ENCODE measurements at places on chromosomes 12 and 14. TPM values are rescaled to one million over a fixed set of nuclear protein-coding genes. Genes with fewer than 3 reads are reported as not detected.

- no peak overlapping the region for H3K4me3 ChIP-seq
- no peak overlapping the region for H3K27ac ChIP-seq
- no peaks in the 10 kb centered on the region for H3K36me3 ChIP-seq
Observed at GRCh38 chr14:61839507-61839906, 77.3 kb downstream of the SNAPC1 start.

DNA sequence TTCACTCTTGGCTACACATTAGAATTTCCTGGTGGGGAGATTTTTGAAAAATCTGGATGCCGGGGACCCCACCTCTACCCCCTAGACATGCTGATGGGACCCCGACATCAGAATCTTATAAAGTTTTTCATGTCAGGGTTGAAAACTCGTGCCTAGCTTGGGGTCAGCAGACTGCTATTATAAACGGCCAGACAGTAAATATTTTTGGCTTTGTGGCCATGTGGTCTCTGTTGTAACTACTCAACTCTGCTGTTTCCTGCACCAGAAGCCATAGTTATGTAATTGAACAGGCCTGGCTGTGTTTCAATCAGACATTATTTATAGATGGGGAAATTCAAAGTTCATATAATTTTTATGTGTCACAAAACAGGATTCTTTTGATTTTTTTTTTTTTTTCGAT, 41.6 kb downstream of the ACACB start:
- H3K4me3 ChIP-seq, result no peak overlapping the region
- no peak for DNase-seq
- H3K36me3 ChIP-seq, result no peaks in the 10 kb centered on the region
- H3K27me3 ChIP-seq, result no peaks in the 10 kb centered on the region

GRCh38 chr14:46451800-46452199, 199.8 kb downstream of the RPL10L start:
- H3K4me3 ChIP-seq, result no peak overlapping the region
- H3K27me3 ChIP-seq, result no peaks in the 10 kb centered on the region
- H3K27ac ChIP-seq, result no peak overlapping the region

DNA sequence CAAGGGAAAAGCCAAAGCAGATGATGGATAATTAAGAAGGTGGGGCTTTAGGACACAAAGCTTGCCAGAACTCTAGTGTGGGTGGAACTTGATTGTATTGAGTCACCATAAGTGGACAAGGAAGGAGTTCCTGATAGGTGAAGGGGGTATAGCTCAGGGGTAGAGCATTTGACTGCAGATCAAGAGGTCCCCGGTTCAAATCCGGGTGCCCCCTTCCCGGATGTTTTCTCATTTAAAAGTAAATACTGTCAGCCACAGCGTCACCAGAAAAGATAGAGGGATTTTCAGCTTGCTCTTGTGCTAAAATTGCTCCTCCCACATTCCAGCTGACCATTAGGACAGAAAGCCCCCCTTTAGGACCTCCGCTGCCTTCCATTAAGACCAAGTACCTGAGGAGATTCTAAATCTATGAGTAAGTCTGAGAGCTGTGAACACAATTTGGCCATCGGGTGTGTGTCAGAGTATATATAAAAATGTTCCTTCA, 36.6 kb downstream of the DCAF4 start:
- DNase-seq, result no peak
- no peaks in the 10 kb centered on the region for H3K4me1 ChIP-seq
- no peaks in the 10 kb centered on the region for H3K36me3 ChIP-seq
- H3K27ac ChIP-seq, result no peak overlapping the region
- H3K4me3 ChIP-seq, result no peak overlapping the region

DNA sequence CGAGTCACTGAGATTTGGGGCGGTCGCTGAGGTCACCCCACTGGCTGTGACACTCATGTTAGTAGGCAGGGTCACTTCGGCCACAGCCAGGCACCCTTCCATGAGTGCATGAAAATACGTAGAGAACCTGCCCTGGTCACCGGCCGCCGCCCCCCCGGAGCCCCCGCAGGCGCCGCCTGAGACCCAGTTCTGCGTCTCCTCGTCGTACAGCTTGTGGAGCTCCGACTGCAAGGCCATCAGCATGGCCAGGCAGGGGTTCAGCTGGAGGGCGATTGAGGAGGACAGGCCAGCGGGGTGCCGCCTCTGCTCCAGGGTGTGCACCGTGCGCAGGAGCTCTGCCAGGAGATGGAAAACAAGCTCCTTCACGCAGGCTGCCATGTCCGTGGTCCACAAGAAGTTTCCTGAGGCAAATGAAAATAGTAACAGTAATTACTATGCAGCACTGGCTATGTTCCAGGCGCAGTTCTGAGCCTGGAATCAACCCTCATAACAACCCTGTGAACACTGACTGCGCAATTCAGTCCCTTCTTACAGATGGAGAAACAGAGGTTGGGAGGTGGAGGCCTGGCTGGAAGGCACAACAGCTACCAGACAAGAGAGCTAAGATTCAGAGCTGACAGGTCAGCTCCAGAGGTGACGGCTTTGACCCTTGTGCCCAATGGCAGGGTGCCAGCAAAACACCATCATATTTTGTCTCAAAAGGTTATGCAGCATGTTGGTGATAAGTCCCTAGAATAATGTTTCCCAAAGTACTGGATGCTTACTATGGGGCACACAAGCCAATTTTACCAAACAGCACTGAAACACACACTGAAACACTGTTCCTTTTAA, 59.9 kb downstream of the TRAFD1 start:
- peaks cover 3% of the 10 kb centered on the region for H3K36me3 ChIP-seq
- no peak for DNase-seq
- H3K27me3 ChIP-seq, result no peaks in the 10 kb centered on the region
- no peak overlapping the region for H3K27ac ChIP-seq
- no peak overlapping the region for H3K4me3 ChIP-seq

DNA sequence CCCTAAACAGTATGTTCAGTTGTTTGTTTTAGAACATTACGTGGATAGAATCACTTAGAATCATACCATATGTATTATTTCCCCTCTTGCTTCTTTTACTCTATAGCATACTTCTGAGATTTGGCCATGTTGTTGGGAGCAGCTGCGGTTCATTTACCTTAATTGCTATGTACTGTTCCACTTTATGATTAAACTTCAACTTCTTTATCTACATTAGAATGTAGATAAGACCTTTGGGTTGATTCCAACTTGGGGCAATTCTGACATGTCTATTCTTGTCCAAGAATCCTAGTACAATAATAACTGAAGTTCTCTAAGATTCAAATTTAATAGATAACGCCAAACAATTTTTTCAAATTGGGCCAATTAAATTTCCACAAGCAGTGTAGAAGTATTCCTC, 80.7 kb downstream of the GRIN2B start:
- no peaks in the 10 kb centered on the region for H3K27me3 ChIP-seq
- DNase-seq, result no peak
- H3K36me3 ChIP-seq, result no peaks in the 10 kb centered on the region
- peak overlapping the region; percentile 5 for H3K27ac ChIP-seq
- peaks cover 13% of the 10 kb centered on the region for H3K4me1 ChIP-seq
- no peak overlapping the region for H3K4me3 ChIP-seq

RNASE2 gene
- not detected for total RNA-seq

- 0 out of 2 replicates have a peak, but pooled peaks cover 7% of the 10 kb centered on the region for H3K4me1 ChIP-seq
- no peaks in the 10 kb centered on the region for H3K36me3 ChIP-seq
- H3K4me3 ChIP-seq, result no peak overlapping the region
- no peak for DNase-seq
- H3K27ac ChIP-seq, result no peak overlapping the region
Observed at GRCh38 chr12:77060883-77061240, 4.5 kb downstream of the E2F7 start.

DNA sequence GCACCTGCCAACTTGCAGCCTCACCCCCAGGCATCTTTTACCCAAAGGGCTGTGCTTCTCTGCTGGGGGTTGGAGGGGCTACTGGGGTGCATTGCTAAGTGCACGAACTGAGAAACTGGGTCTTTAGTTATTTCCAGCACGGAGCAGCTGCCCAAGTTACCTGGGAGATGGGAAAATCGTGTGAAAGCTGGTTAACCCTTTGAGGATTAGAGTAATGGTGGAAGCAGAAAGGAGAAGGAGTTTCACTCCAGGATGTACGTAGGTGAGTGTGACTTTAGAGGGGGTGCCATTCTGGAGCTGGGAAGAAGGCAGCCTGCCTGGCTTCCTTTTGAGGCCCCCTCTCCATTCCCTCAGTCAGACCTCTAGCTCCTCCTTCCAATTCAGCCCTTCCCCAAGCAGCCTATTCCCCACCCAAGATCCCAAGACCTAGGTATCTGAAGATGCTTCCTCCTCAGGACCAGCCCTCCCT, 1.0 kb upstream of the ADCY6 start:
- H3K27ac ChIP-seq, result peak overlapping the region; percentile 91
- peak overlapping the region; percentile 88 for H3K4me3 ChIP-seq
- H3K36me3 ChIP-seq, result peaks cover 2% of the 10 kb centered on the region
- H3K4me1 ChIP-seq, result peaks cover 37% of the 10 kb centered on the region

ADAM20 gene
- 0.65 TPM for total RNA-seq

GRCh38 chr14:54737132-54737711, 165.4 kb downstream of the GCH1 start:
- H3K4me1 ChIP-seq, result no peaks in the 10 kb centered on the region
- DNase-seq, result no peak
- H3K36me3 ChIP-seq, result no peaks in the 10 kb centered on the region
- no peak overlapping the region for H3K4me3 ChIP-seq
- H3K27ac ChIP-seq, result no peak overlapping the region

GRCh38 chr14:50039734-50040400, 76.5 kb downstream of the VCPKMT start:
- peak overlapping the region; percentile 63 for H3K27ac ChIP-seq
- H3K36me3 ChIP-seq, result no peaks in the 10 kb centered on the region
- no peaks in the 10 kb centered on the region for H3K27me3 ChIP-seq
- H3K4me3 ChIP-seq, result no peak overlapping the region
- H3K4me1 ChIP-seq, result peaks cover 32% of the 10 kb centered on the region

DNA sequence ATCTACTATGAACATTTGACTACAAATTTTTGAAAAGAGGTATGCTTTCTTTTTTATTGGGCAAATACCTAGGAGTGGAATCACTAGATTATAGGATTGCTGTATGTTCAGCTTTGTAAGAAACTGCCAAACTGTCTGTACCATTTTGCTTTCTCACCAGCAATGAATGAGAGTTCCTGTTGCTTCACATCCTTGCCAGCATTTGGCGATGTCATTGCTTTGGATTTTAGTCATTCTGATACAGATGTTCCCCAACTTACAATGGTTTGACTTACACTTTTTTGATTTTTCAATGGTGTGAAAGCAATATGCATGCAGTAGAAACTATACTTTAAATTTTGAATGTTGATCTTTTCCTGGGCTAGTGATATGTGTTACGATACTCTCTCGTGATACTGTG, 328.7 kb downstream of the RAD51B start:
- H3K4me3 ChIP-seq, result no peak overlapping the region
- H3K4me1 ChIP-seq, result peaks cover 10% of the 10 kb centered on the region
- DNase-seq, result no peak
- H3K27me3 ChIP-seq, result no peaks in the 10 kb centered on the region

DNA sequence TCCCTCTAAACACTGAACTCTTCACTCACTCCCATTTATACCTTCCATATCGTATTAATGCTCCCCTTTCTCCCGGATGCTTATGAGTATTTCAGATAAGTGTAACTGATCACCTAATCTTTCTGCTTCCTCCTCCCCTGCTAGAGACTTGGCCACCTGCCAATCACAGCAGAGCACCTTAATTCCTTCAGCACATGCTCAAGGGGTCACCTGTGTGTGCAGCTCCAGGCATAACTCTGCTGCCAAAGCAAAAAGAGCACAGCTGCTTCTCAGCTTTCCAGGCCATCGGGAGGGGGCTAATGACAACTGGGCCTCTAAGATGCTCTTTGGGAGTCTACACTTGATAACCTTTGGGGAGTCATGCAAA, 106.9 kb upstream of the DYRK2 start:
- H3K4me3 ChIP-seq, result no peak overlapping the region
- DNase-seq, result no peak
- no peak overlapping the region for H3K27ac ChIP-seq

CHGA gene
- total RNA-seq, result not detected

GRCh38 chr12:65643595-65644386, 180.5 kb upstream of the HMGA2 start:
- no peak overlapping the region for H3K4me3 ChIP-seq
- no peak for DNase-seq

GLI1 gene
- 0.48 TPM for total RNA-seq

GRCh38 chr12:6476489-6476888, 6.0 kb upstream of the VAMP1 start:
- 0 out of 2 replicates have a peak, but pooled peaks cover 5% of the 10 kb centered on the region for H3K4me1 ChIP-seq
- no peak overlapping the region for H3K4me3 ChIP-seq
- no peak for DNase-seq
- H3K27me3 ChIP-seq, result no peaks in the 10 kb centered on the region
- H3K27ac ChIP-seq, result no peak overlapping the region

GRCh38 chr14:77593501-77593961, 22.9 kb downstream of the SPTLC2 start:
- H3K4me1 ChIP-seq, result peaks cover 13% of the 10 kb centered on the region
- no peak for DNase-seq
- no peaks in the 10 kb centered on the region for H3K27me3 ChIP-seq
- H3K27ac ChIP-seq, result no peak overlapping the region
- no peak overlapping the region for H3K4me3 ChIP-seq
- H3K36me3 ChIP-seq, result no peaks in the 10 kb centered on the region

GRCh38 chr12:97301576-97301975, 161.0 kb upstream of the RMST start:
- H3K36me3 ChIP-seq, result no peaks in the 10 kb centered on the region
- no peak for DNase-seq
- H3K4me1 ChIP-seq, result peaks cover 5% of the 10 kb centered on the region
- H3K27ac ChIP-seq, result no peak overlapping the region
- H3K4me3 ChIP-seq, result no peak overlapping the region

DNA sequence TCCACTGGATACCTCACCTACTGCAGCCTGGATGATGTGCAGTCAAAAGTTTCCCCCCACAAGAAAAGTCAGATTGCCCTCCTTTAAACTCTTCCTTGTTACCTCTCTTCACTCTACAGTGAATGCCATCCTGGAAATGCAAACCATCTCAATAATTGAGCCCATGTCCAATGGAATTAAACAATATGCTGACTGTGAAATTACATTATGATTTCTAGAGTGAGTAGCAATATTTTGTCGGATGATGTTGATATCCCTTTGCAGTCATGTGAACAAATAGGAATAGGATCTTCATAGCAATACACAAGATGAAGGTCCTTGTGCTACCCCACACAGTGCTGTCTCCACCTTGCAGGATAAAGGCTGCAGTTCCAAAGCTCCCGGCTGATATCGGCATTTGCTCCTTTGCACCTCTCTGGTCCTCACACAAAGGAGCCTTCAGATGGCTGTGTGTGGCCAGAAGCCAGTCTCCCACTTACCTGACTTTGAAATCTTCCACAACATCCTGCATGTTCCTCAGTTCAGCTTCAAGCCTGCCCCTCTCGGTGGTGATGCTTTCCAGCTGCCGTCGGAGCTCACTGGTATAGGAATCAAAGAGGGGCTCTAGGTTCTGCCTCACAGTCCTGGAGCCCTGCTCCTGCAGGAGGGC, 1.5 kb downstream of the KRT75 start:
- H3K27me3 ChIP-seq, result no peaks in the 10 kb centered on the region
- no peaks in the 10 kb centered on the region for H3K36me3 ChIP-seq
- H3K27ac ChIP-seq, result no peak overlapping the region
- DNase-seq, result no peak
- H3K4me1 ChIP-seq, result 0 out of 2 replicates have a peak, but pooled peaks cover 9% of the 10 kb centered on the region
- H3K4me3 ChIP-seq, result no peak overlapping the region

PPP1R13B gene
- 15.8 TPM for total RNA-seq

TMEM30B gene
- 31.4 TPM for total RNA-seq

GRCh38 chr12:67034110-67034879, 234.9 kb upstream of the CAND1 start:
- H3K4me3 ChIP-seq, result no peak overlapping the region
- no peak overlapping the region for H3K27ac ChIP-seq
- no peaks in the 10 kb centered on the region for H3K4me1 ChIP-seq
- H3K27me3 ChIP-seq, result no peaks in the 10 kb centered on the region
